ENCODE measurements at places on chromosomes 4 and X.

DNA sequence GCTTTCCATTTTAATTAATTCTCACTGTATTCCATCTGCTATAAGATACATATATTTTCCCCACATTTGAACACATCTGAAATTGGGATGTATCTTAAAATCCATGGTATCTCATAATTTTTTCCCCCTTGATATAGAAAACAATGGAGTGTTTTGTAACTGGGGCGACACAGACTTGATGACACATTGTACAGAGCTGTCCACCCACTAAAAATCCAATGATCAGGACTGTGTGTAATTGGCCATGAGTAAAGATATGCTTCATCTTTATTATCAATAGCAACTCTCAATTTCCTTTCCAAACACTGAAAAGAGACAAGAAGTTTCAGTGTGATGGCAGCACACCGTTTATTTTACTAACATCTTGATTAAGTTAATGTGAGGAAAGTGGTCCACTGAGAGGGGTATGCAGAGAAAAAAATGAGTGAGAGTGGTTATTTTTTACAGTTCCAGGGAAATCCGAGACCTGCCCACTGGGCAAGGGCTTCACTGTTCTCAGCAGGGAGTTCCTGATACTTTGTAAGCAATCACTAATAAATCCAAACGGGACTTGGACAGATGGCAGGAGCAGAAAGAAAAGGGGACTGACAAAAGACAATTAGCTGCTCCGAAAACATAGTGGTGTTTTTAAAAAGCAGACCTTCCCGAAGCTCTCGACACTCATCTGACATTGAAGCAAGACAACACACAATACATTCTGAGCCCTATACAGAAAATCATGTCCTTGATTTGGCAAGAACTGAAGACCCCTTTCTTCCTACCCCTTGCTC is 149.4 kb downstream of the TSPAN5 start:
- DNase-seq = no peak

- no peak for DNase-seq
Measured at GRCh38 chr4:90292438-90292837, 165.2 kb downstream of the CCSER1 start.

DNA sequence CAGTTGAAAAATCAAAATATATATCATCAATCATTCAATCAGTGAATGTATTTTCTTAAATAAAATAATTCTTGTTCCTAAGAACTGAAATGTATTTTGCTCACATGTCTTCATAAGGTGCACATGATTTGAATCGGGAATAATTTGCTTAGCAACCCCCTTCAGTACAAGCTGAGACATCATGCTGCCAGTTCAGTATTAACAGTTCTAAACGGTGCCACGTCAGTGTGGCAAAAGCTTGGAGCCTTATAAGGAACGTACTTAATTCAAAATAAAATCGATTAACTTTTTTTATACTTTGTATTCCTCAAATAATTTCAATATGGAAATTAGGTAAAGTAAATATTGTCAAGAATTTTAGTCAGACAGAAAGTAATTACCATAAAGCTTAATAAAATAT is 287.9 kb downstream of the CCSER1 start:
- DNase-seq = no peak

DNA sequence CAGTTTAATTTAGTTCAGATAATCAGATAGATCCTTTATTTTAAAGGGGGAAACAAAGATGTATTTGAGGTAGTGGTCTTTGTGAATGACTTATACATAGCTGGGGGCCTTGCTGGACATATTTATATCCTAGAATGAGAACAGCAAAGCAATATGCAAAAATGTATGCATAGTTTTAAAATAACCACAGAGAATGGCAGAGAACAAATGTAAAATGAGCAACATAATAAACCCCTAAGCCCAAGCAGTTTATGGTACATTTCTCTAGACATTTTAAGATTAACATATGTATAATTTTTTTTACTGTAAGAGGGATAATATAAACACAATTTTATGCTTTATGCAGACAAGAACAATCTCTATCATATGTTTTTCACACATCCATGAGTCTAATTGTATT is 434.2 kb upstream of the SMIM31 start:
- DNase-seq = no peak

- DNase-seq = no peak
Measured at GRCh38 chrX:31523884-31524536, 452.2 kb upstream of the FTHL17 start.

DNA sequence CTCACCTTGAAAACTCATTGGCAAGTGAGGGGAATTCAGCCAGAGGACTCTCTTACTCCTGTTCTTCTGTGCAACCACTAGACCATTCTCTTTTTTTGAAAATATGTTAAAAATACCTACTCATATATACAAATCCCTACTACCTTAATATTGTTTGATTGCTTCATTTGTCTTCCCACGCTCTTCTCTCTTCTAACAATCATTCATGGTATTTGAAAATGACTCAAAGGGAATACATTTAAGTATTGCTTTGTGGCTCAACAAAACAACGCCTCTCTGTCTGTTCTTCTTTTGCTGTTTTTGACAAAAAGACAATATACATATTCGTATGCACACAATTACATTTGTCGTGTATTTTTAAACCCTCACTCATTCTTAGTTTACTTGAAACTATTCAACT is 589.4 kb downstream of the ANKRD50 start:
- no peak for DNase-seq

GRCh38 chrX:20284992-20285391 is 18.3 kb upstream of the RPS6KA3 start:
- DNase-seq = no peak

DNA sequence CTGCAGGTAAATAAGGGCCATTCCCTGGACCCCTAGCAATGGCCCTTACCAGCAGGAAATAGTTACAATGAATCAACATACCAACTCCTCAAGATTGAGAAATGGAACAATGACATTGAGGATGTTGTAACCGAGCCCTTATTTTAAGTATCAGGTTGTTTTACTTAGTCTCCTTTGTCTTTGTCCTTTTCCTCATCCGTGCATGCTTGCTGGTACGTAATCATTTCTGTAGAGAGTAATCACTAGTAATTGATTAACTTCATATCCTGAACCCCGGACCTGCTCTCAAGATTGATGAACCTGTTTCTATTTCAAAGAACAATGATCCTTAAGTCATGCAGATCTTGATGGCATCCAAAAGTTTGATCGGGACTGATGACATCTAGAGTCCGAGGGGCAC is 98.6 kb upstream of the LANCL3 start:
- no peak for DNase-seq

- no peak for DNase-seq
Measured at GRCh38 chrX:78673246-78673645, 14.1 kb upstream of the RTL3 start.

- DNase-seq = no peak
Measured at GRCh38 chrX:7689791-7690412, 153.1 kb upstream of the VCX start.

DNA sequence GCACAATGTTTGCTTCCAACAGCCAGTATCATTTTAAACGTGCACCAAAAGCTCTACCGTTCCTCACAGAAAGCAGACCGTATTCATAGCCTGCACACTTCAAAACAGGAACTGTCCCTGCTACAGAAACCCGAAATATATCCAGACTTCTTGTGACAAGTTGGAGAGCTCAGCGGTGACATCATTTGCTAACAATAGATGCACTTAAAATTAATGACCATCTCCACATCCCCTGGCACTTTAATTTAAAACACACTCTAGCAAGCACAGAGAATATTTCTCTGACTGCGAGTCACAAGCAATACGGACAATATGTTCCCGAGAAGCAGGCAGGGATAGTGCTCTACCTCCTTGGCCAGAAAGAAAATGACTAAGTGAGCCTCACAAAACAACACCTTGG is 2.5 kb downstream of the NYX start:
- DNase-seq = no peak

GRCh38 chr4:63620271-63620670 is 789.0 kb downstream of the TECRL start:
- no peak for DNase-seq
